ENCODE measurements at places on chromosomes 5 and 9. TPM values are rescaled to one million over a fixed set of nuclear protein-coding genes. Genes with fewer than 3 reads are reported as not detected.

Gene SUSD3
- polyA plus RNA-seq = 1.9 TPM

Gene FREM1
- polyA plus RNA-seq = 4.3 TPM

Gene SLCO6A1
- polyA plus RNA-seq = not detected

Gene SPINK1
- 393 TPM for polyA plus RNA-seq

Gene LCN15
- not detected for polyA plus RNA-seq

Gene PCDHB8
- 1.0 TPM for polyA plus RNA-seq

Gene PLPPR1
- 0.44 TPM for polyA plus RNA-seq

Gene CSF2
- not detected for polyA plus RNA-seq

Gene SH3GL2
- 2.4 TPM for polyA plus RNA-seq

Gene MARCOL
- polyA plus RNA-seq = not detected

Gene UBE2QL1
- 0.46 TPM for polyA plus RNA-seq

Gene TESK1
- 52.9 TPM for polyA plus RNA-seq

Gene LAMC3
- 37.1 TPM for polyA plus RNA-seq

Gene AIF1L
- 8.9 TPM for polyA plus RNA-seq

Gene TAS2R1
- not detected for polyA plus RNA-seq

Gene LMNB1
- polyA plus RNA-seq = 3.3 TPM

Gene CCDC192
- polyA plus RNA-seq = 0.41 TPM

Gene RNF20
- polyA plus RNA-seq = 28.6 TPM

Gene LHX3
- not detected for polyA plus RNA-seq

Gene OR1J2
- not detected for polyA plus RNA-seq

Gene PCDHAC1
- 0.13 TPM for polyA plus RNA-seq

Gene SERF1A
- 3.1 TPM for polyA plus RNA-seq

Gene WDR38
- polyA plus RNA-seq = not detected

Gene ECSCR
- 51.4 TPM for polyA plus RNA-seq

Gene WNT8A
- polyA plus RNA-seq = not detected

Gene HTR1A
- polyA plus RNA-seq = not detected

Gene PLCXD3
- polyA plus RNA-seq = 2.5 TPM

Gene MUSK
- 2.8 TPM for polyA plus RNA-seq

Gene PFN3
- not detected for polyA plus RNA-seq

Gene DND1
- polyA plus RNA-seq = 0.96 TPM

Gene ANKRD34B
- not detected for polyA plus RNA-seq

Gene LECT2
- polyA plus RNA-seq = not detected

Gene GABRA1
- polyA plus RNA-seq = 0.08 TPM

Gene ORM1
- 19.2 TPM for polyA plus RNA-seq

Gene PCDHGA6
- 3.7 TPM for polyA plus RNA-seq

Gene GFPT2
- 28.0 TPM for polyA plus RNA-seq

Gene P4HA2
- polyA plus RNA-seq = 44.2 TPM

Gene PLAC8L1
- 0.27 TPM for polyA plus RNA-seq

Gene PRRX2
- 15.8 TPM for polyA plus RNA-seq

Gene TMEM171
- polyA plus RNA-seq = 0.23 TPM

Gene HAVCR2
- 3.8 TPM for polyA plus RNA-seq
